ENCODE measurements at places on chromosomes 4 and X.

GRCh38 chr4:38894322-38894982, 26.8 kb downstream of the FAM114A1 start:
- DNase-seq: no peak

DNA sequence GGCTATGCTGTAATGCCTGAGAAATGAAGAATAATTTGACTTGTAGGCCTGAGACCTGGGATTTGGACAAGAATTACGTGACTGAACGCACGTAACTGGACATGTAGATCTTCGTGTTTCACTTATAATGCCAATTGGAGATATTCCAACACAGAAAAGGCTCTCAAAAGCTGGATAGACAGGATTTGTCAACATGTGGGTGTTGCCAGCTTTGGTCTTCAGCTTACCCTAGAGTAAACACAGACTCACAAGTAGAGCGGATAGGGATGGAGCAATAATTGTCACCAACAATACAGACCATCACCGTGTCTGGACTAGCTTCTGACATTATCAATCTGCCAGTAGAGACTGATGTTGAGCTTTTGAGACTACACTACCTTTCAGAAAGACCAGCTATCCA, 1511.0 kb upstream of the ADGRL3 start:
- DNase-seq: no peak

GRCh38 chr4:55546506-55546755, 278 bp downstream of the CLOCK start:
- DNase-seq: peak; percentile 37

- no peak for DNase-seq
These were observed 791.9 kb downstream of the FAT4 start for GRCh38 chr4:126106658-126107057.

- DNase-seq: no peak
These were observed 49.5 kb downstream of the ZAR1 start for GRCh38 chr4:48539597-48539996.

DNA sequence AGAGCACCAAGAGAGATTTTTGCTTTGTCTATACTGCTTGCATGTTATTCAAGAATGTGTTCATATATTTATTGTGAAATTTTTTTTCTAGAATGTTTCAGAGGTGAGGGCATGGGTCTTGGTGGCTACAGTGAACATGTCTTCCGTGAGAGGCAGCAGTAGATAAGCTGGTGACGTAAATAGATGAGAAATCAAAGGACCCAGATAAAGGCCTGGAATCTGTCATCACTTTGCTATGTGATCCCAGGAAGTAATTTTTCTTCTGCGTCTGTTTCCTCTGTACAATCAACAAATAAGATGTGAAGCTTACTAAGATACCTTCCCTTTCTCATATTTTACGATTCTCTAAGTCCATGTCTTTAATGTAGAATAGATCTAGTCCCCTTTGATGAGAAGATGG, 129.1 kb downstream of the COL4A6 start:
- no peak for DNase-seq

DNA sequence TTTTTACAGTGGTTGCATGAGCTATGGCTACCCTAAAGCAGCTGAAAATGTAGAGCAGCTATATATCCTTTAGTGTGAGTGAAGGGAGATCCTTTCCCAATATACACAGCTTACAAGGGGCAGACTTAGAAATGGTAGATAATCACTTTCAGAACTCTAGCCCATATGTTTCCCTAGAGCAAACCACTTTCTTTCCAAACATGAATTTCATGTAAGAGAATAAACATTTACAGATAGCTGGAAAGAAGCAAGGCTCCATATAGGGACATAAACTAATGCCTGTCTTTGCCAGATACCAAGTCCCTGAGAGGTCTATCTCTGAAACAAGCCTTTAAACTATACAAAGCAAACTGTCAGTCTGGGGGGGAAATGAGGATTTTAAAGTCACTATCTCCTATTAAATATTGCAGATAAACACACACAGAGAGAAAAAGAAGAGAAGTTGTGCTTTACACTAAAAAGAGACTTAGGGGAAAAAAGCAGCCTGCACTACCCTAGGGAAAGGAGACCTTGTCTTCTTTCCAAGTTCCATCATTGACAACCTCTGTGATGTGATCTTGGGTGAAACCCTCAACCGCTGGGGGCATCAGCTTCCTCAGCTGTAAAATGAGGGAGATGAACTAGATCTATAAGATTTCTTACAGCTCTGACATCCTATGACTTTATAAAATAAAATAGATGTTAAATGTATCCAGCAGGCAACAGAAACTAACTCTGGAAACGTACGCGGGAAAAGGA, 73.6 kb downstream of the TMEM156 start:
- no peak for DNase-seq

DNA sequence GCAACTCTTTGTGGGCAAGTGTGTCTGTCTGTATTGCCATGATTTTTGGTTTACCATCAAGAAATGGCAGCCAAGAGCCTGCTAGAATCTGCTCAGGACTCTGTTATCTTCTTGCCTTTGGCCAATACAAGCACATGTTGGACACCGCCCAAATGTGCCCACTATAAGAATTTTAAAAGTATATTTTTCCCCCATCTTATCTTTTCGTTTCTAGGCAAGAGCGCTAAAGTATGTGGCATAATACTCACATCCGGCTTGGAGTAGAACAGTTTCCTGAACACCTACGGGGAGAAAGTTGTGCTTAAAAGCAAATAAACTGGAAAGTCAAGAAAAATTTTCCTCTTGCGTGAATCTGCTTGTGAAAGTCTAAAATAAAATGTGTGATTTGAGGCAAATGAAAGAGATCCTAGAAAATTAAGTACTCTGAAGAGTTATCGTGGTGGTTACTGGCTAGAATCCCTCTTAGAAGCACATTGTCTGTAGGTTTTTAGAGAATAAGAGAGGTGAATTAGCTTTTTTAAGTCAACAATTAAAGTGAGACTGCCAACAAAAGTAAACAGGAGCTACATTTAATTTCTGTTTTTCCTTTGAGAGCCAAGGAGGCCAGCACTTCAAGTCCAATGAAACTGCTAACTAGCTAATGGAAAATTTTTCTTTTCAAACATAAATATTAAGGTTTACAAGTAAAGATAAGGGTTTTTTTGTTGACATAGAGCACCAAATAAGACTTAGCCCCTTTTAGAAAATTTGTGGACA, 220.2 kb downstream of the SOWAHB start:
- DNase-seq: no peak

GRCh38 chr4:8550691-8551090, 29.5 kb upstream of the GPR78 start:
- DNase-seq: no peak

- DNase-seq: no peak
These were observed 313.1 kb downstream of the CBLL2 start for GRCh38 chrX:22585831-22586230.

GRCh38 chr4:30776921-30777415, 56.8 kb downstream of the PCDH7 start:
- DNase-seq: no peak

GRCh38 chrX:69618803-69619202, 2.9 kb downstream of the EDA start:
- DNase-seq: no peak

DNA sequence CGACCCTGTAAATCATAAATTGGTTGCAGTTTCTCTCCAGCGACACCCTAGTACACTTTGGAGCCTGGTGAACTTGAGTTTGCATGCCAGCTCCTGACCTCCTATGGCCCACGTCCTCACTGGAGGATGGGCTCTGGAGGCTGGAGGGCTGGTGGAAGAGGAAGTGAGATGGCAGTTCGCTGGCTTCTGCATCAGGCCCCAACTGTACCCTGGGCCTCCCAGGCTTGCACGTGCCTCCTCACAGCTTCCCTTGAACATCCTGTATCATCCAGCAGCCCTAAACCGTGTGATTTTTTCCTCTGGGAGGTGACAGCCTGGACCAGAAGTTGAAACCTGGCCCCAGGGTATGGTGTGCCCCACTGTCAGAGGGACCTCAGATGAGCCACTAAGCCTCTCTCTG, 78.5 kb downstream of the HTRA3 start:
- no peak for DNase-seq

DNA sequence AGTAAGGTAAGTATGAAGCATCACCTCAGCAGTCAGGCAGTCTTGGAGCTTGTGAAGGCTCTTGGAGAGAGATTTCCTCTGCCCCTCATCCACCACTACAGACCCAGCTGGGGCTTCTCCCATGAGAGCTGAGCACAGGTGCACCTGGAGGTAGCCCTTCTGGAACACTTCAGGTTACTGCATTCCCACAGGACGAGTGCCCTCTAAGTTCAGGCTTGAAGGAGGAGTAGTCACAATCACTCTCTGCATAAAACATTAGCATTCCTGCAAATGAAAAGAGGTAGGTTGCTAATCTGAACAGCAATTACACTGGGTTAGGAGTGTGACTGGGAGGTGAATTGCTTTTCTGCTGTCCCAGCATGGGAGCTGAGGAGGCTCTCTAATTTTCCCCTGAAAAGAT, 308.8 kb downstream of the TEX13C start:
- no peak for DNase-seq

DNA sequence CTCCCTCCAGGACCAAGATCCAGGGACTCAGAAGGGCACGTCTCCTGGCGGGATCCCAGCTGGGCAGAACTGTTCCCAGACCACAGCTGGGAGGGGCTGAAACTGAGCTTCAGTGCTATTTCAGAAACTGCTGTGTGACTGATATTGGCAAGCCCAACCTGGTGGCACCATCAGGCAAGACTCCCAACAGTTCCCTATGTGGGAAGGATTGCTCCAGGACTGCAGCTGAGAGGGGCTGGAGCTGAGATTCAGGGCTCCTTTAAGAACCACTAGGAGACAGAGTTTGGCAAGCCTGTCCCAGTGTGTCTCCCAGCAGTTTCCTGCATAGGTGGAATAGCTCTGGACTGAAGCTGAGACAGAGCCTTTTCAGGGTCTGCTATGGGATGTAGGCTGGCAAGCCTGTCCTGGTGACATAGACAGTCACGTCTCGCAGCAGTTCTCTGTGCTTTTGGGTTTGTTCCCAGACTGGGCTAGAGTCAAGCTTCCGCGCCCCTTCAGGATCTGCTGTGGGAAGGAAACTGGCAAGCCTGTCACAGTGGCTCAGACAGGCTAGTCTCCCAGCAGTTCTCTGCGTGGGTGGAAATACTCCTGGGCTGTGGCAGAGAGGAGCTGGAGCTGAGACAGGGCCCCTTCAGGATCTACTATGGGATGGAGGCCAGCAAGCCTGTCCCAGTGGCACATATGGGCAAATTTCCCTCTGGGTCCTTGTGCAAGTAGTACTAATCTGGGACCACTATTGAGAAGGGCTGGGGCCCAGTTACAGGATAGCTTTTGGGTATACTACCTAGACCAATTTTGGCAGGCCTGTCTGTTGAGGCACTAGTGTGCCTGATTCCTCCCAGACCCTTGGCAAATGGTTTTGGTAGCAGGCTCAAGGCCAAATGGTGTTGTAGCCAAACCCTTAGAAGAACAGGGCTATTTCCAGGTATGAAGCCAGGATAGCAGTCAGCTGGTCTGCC, 20.2 kb upstream of the MED14 start:
- DNase-seq: no peak

DNA sequence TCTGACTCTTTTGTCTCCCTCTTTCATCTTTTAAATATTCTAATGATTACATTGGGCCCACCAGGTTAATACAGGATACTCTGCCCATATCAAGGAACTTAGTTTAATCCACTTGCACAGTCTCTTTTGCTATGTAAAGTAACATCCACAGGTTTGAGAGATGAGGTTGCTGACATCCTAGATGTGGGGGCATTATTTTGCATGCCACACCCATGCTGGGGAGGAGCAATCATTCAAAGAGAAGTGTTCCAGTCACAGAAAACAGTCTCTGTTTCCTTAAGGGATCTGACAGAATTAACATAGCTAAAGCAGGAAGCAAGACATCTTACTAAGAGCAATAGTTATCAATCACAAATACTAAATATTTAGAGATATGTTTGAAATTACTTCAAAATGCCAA, 11.5 kb upstream of the TRAM1L1 start:
- DNase-seq: no peak

- DNase-seq: no peak
These were observed 69.9 kb downstream of the MFAP3L start for GRCh38 chr4:169956091-169956843.

GRCh38 chr4:182449186-182449929, 206.2 kb downstream of the TENM3 start:
- DNase-seq: no peak

- no peak for DNase-seq
These were observed 152.2 kb downstream of the REPS2 start for GRCh38 chrX:17098516-17099247.

- DNase-seq: no peak
These were observed 247.2 kb downstream of the PALLD start for GRCh38 chr4:168744021-168744420.

DNA sequence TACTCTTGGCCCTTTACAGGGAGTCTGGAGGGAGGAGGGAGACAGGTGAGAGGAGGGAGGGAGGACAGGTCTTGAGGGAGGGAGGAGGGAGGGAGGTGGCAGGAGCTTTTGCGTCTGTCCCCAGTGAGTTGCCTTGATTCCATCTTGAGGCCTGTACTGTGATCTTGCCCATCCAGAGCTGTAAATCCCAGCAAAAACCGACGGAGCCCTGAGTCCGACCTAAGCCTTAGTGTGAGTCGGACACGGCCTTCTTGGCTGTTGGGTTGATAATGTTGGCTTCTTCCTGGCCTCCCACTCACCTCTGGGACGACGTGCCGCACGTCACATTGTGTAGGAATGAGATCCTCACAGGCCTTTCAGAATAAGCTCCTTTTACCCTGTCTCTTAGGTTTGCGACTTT, 72.5 kb downstream of the RGS12 start:
- no peak for DNase-seq

DNA sequence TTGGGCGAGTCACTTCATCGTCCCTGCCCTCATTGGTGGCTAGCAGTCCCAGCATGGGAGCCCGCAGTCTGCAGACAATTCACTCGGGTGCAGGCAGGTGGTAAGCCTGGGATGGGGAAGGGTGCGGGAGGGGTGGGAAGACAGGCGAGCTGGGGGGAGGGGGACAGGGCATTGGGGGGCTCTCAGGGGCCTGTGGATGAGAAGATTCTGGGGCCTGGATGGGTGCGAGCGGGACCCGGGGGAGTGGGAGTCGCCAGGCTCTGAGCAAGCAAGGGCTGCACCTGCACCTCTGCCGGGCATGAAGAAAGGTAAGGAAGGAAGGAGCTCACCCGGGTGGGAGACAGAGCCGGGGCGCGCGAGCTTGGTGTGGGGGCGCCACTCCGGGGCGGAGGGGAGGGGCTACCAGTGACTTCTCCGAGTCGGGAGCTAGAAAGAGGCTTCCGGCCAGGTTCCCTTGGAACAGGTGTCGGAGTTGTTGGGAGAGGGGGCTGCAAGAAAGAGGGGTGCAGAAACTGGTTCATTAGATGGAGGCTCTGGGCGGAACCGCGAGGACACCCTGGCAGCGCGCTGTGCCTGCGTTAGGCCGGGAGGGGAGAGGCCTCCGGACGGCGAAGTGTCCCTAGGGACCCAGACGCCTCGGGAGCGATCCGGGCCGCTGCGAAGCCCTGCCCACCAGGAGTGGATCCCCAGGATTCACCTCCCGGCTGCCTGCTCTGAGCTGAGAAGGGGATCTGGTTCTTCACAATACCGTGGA, 103.4 kb upstream of the PDLIM3 start:
- DNase-seq: no peak
